ENCODE measurements at places on chromosomes 5 and 9.
A peak's percentile ranks its signal among the peaks of the same experiment; 100 is the strongest.

DNA sequence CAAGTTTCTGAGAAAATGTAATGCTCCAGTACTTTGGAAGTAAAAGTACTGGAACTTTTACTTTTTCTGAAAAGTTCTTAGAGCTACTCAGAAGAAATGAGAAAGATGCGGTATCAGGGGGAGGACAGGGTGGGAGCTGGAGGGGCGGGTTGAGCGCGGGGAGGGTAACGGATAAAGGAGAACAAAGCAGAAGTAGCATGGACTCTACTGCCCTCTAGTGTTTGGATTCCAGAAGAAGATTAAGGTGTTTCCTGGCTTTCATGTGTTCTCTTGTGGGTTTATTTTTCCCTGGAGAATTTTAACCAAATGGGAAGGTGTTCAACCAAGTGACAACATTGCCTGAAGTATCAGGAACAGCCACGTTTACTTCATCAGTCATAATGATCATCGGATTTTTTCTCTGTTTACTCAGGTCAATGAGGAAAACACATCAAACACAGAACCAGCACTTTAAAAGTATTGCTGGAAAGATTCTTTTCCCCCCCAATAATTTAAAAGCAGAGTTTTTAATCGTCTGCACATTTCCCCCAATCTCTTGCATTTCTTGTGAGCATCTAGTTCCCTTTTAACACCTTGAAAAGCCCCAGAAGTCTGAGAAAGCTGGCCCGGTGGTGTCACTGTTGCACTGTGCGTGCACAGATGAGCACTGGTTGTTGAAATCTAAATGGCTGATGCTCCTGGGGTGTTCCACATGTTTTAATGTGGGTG, 190.6 kb downstream of the MPDZ start:
- no peak for DNase-seq

DNA sequence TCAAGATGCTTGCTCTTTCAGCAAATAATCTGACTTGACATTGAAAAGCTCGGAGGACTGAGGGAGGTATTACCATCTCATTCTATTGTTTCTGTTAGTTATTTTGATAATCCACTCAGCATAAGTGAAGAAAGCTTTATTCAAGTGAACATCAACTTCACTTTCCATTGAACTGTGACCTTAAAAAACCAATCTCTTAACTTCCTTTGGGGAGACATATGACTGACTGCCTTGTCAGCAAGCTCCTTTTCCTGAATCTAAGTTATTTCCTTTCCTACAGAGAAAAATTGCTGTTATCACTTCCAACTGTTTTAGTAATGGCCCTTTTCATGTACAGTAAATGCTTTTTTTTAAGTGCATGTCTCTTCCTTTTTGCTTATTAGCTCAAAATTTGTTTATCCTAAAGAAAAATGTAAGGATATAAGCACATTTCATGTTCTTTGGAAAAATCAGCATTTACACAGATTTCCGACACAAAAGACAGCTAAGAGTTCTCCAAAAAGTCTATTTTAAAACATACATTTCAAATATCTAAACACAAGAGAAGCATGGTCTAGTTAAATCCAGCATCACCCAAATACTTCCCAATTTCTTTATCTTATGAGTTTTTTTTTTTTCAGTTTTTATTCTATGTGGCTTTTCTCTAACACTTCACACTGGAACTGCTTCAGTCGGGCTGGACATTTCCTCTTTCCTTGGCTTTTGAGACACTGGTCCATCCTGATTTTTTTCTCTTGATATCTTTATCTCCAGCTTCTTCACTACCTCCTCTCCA, 117.9 kb upstream of the DAB2 start:
- no peak for DNase-seq

- DNase-seq: no peak
Observed at GRCh38 chr5:178383919-178384815, 151.6 kb upstream of the PHYKPL start.

DNA sequence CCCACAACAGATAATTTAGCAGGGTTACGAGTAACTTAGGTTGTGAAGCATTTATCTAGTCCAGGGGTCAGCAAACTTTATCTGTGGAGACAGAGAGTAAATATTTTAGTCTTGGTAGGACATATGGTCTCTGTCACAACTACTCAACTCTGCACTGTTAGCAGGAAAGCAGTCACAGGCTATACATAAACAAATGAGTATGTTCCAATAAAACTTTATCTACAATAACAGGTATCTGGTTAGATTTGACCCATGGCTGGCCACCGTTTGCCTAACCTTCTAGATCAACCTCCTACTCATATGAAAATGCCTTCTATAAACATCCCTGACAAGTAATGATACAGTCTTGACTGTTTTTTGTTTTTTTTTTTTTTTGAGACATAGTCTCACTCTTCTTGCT, 13.0 kb upstream of the HK3 start:
- DNase-seq: no peak

DNA sequence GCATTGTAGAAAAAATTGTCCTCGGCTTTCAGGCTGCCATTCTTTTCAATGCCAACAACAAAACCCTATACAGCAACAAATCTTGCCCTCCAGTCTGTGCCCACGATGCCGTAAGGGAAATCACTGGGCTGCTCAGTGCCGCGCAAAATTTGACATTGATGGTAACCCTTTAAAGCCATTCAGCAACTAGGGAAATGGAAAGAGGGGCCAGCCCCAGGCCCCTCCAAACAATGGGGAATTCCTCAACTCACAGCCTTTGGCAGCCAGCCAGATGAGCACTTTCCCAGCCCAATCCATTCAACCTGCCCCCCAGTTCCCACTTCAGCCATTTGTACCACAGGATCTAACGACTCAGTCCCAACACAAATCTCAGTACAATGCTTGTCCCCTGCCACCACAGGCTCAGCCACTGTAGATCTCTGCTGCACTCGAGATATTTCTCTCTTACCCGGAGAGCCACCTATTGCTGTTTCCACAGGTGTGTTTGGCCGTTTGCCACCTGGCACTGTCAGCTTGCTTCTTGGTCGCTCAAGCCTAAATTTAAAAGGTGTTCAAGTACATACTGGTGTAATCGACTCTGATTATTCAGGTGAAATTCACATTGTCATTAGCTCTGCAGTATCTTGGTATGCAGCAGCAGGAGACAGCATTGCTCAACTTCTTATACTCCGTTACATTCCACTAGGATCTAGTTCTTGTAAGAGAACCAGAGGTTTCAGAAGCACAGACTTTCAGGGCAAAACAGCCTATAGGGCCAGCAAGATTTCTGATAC, 103.3 kb downstream of the SYK start:
- no peak for DNase-seq

DNA sequence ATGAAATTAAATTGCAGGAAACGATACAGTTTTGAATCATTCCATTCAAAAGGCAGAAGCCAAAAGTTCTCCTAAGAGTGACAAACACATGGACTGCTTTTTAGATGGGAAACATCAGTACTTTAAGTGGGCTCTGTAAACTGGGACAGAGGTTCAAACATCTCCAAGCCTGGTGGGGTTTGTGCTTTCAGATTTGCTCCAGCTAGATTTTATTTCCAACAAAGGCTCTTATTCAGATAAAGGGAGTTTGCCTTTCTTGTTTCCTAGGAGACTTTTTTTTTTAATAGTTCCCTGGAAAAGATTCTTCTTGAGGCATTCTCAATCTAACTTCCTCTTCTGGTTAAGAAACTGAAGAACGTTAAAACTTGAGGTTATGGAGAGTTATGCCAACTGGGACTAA, 277.6 kb downstream of the TMEM38B start:
- no peak for DNase-seq

DNA sequence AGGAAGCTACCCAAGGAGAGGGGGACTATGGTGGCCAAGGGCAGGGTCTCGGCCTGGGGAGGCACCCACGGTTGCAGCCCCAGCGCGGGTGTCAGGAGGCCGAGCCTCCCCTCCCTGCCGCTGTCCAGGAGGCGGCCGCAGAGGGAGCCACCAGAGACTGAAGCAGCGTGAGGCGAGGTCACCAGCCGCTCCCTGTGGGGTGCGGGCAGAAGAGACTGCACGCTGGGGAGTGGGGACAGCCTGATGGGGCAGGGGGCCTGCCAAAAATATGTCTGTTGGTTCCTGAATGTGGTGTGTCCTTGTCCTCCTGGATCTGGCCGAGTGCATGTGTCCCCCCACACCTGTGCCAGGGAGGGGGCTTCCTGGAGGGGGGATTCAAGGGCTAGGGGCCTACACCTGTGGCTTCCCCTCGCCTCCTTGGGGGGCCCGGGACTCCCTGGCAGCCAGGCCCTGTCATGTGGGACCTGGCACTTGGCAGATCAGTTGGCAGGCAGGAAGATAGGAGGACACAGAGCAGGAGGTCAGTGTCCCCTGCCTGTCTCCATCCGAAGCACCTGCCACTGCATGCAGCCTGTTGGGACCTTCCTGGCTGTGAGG, 131.2 kb downstream of the DAB2IP start:
- no peak for DNase-seq

- no peak for DNase-seq
Observed at GRCh38 chr5:131400585-131400984, 136.7 kb downstream of the CDC42SE2 start.

- no peak for DNase-seq
Observed at GRCh38 chr5:119120893-119121292, 50.0 kb downstream of the DMXL1 start.

- DNase-seq: no peak
Observed at GRCh38 chr5:9924614-9925013, 294.5 kb upstream of the TAS2R1 start.

GRCh38 chr5:43785198-43785597, 182.2 kb downstream of the NNT start:
- no peak for DNase-seq

- DNase-seq: no peak
Observed at GRCh38 chr5:17113174-17113958, 104.1 kb upstream of the BASP1 start.

DNA sequence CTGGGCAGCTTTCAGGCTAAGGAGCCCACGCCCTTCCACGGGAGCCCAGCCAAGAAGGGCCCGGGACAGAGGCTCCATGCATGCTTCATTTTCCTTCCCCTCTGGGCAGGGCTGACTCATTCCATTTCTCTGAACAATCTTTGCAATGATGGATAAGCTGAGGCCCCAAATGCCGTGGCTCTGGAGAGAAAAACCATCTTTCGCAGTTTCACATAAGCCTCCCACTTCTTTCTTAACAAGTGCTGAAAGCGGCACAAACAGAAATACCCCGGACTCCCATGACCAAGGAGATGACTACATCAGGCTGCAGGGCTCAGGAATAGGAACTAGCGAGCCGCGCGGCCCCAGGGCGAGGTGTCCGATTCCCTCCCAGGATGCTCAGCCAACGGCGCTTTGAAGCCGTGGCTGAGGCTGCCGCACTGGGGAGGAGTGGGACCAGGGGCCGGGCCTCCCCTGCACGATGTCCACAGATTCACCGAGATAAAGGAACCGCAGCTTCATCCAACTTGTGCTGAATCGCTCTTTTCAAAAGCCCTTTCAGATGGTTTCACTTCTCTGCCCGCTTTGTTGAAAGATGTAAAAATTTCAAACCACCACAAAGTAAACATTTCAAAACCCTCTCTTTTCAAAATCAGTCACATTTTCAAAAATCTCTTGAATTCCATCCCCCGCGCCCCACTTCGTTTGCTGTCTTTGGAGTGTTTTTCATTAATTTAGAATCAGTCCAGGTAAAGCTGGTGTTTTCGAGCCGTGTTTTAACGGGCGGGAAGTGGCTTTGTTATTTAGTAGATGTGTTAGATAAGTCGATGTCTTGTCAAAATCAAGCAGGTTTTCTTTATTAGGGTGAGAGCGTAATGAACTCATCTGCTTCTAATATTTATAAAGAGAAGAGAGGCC, 96.5 kb upstream of the LMX1B start:
- DNase-seq: peak; percentile 52

DNA sequence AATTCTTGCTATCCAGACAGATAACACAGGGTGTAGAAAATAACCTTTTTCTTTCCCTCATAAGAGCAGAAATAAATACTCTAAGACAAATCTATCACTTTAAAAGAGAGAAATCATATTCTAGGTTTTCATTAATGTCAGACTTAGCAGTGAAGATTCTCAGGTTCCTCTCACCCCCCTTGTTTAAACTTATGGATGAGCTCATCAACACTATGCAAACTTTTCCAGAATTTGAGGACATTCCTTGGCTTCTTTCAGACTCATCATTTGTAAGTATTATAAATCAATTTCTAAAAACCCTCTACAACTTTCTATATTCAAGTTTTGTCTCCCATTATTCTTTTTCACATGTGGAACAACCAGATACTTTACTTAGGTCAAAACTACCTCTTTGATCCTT, 374.9 kb upstream of the TRPC7 start:
- no peak for DNase-seq

DNA sequence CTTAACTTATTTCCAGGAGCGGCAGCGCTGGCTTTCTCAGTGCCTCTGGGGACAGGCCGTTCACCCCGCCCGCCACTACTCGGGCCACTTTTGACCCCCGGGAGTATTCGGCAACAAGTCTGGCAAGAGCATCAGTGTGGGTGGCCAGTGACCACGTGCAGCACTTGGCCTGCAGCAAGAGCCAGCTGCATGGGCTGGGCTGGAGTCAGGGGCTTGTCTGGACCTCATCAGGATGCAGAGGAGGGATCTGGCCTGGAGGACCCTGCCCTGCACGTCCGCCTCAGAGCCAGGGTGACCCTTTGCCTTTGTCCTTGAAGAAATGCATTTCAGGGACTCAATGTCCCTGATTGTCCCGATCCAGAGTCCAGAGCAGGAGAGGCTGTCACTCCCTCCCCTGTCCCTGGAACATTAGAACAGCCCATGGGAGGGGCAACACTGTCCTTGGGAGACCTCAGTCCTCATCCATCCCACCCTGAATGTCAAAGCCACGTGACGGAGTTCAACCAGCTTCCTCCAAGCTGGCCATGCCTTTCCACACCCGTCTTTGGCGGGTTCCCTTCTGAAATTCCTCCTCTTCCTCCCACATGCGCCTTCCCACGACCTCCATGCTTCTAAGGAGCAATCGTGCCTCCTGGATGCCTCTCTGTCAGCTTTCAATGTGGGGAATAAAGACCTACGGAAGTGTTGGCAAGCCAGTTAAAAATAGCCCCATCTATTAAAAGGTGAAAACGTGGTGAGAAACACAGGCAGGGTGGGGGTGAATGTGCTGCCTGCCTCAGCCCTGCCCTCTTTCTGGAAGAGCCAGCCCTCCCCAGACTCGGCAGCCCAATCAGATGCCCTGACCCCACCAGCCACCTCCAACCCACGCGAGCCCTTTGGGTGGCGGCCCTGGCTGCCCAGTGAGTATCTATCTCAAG, 99.0 kb downstream of the OLFM1 start:
- no peak for DNase-seq

GRCh38 chr5:172529896-172530295, 75.6 kb upstream of the SH3PXD2B start:
- DNase-seq: no peak

GRCh38 chr9:37029776-37030610, 4.1 kb downstream of the PAX5 start:
- DNase-seq: no peak

GRCh38 chr5:73996151-73996755, 370.3 kb downstream of the ARHGEF28 start:
- no peak for DNase-seq

DNA sequence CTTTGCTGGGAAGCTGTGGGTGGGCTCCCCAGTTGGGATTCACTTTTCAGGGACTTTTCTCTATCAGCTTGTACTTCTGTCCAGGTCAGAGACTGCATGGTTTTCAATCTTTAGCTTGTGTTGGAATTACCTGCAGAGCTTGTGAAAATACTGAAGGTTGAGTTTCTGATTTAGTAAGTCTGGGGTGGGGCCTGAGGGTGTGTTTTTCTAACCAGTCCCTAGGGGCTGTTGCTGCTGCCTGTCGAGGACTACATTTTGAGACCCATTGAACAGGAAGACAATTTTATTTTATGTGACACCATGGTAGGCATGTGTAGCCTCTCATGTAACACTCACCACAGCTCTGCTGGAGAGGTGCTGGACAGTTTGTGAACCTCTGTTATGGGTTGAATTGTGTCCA, 14.7 kb upstream of the MLANA start:
- DNase-seq: no peak
